ENCODE measurements at places on chromosomes 6 and 20.

GRCh38 chr6:58113960-58114359 lies 796.5 kb downstream of the PRIM2 start:
- peak; percentile 5 for DNase-seq

DNA sequence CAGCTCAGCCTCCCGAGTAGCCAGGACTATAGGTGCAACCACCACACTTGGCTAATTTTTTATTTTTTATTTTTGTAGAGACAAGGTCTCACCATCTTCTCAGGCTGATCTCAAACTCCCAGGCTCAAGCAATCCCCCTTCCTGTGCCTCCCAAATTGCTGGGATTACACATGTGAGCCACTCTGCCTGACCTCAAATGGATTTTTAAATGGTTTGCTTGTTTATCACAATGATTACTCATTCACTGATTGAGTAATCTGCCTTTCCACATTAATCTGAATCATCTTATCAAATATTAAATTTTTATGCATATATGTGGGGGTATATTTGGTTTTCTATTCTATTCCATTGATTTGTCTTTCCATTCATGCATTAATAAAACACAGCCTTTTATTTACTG lies 9.4 kb upstream of the KHDC1L start:
- no peak for DNase-seq

GRCh38 chr20:38091441-38092216 lies 58.1 kb downstream of the RPRD1B start:
- DNase-seq = no peak

DNA sequence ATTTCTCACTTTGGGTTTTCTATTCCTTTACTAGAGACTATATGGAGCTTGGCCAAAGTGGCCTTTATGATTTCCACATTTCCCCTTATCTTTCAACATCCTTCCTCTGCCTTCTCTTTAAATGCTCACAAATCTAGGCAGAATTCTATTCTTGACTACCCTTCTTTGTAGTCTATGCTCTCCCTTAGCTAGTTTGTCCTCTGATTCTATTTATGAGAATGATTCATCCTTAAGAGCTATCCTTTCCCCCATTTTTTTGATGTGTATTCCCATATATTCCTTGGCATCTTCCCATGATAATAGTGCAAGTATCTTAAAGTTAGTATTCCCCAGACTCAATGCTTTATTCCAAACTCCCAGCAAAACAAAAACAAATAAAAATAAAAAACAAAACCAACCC lies 53.1 kb downstream of the IL20RA start:
- no peak for DNase-seq

DNA sequence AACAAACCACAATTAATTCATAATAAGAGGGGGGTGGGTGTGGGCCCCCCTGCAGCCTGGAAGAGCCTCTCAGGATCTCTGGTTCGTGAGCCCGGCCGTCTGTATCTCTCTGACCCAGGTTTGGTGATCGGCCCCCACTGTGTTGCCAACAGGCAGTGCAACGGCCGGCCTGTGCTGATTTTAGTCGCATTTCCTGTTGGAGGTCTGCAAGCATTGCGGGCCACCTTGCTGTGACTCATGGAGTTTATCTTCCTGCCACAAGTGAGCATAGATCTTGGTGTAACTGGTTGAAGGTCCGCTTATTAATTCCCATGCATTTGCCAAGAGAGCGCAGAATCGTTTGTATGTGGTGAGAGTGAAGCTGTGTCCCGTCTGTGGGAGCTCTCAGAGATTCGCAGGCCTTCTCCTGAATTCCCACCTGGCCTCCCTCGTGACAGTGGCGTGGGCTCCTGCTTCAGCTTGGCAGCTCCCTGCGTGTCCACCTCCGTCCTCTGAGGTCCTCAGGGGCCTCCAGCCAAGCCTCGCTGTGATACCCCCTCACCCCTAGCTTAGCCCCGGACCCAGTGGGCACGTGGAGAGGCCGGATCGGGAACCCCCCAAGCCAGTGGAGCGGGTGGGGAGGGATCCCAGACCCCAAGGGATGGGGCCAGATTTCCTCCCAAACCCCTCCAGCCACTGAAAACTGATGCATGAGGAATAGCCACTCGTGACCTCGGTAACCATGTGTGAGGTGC lies 269.8 kb downstream of the CDH4 start:
- DNase-seq = no peak

DNA sequence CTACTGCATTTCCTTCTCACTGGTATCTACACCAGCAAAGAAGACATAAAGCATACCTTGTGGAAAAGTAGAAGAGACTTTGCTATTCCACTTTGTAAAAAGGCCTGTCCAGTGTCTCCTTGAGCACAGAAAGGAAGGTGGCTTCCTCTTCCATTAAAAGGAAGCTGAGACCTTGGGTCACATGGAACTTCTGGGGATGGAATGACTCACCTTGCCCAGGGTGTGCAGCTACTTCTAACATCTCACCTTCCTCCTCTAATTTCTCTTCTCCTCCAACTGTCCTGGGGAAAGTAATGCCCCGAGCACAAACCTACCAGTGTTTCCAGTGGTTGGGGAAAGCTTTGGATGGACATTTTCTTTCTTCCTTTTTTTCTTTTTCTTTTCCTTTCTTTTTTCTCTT lies 848.8 kb upstream of the MAP3K7 start:
- no peak for DNase-seq
